ENCODE measurements at places on chromosomes 16 and 17. TPM values are rescaled to one million over a fixed set of nuclear protein-coding genes. Genes with fewer than 3 reads are reported as not detected.

GRCh38 chr17:37373530-37374159, 2.1 kb upstream of the C17orf78 start:
- H3K4me3 ChIP-seq, result no peak overlapping the region
- H3K4me1 ChIP-seq, result no peaks in the 10 kb centered on the region
- H3K36me3 ChIP-seq, result no peaks in the 10 kb centered on the region
- no peaks in the 10 kb centered on the region for H3K27me3 ChIP-seq
- DNase-seq, result no peak

GRCh38 chr16:68343137-68343536, 32.3 kb downstream of the PRMT7 start:
- H3K27ac ChIP-seq, result no peak overlapping the region
- peaks cover 100% of the 10 kb centered on the region for H3K36me3 ChIP-seq
- no peak overlapping the region for H3K4me3 ChIP-seq

GRCh38 chr16:3992297-3993051, 112.0 kb upstream of the CREBBP start:
- no peak overlapping the region for H3K27ac ChIP-seq
- H3K4me1 ChIP-seq, result no peaks in the 10 kb centered on the region
- H3K4me3 ChIP-seq, result no peak overlapping the region
- no peaks in the 10 kb centered on the region for H3K27me3 ChIP-seq
- H3K36me3 ChIP-seq, result no peaks in the 10 kb centered on the region
- no peak for DNase-seq

HSD3B7 gene
- 18.6 TPM for total RNA-seq

- no peaks in the 10 kb centered on the region for H3K4me1 ChIP-seq
- H3K27ac ChIP-seq, result no peak overlapping the region
- H3K27me3 ChIP-seq, result no peaks in the 10 kb centered on the region
- H3K36me3 ChIP-seq, result no peaks in the 10 kb centered on the region
- no peak overlapping the region for H3K4me3 ChIP-seq
Measured at GRCh38 chr17:53950207-53950857, 127.6 kb downstream of the KIF2B start.

USB1 gene
- 35.0 TPM for total RNA-seq

- peaks cover 41% of the 10 kb centered on the region for H3K36me3 ChIP-seq
- DNase-seq, result no peak
- peaks cover 6% of the 10 kb centered on the region for H3K4me1 ChIP-seq
- no peak overlapping the region for H3K27ac ChIP-seq
- no peak overlapping the region for H3K4me3 ChIP-seq
Measured at GRCh38 chr16:19497176-19497575, 24.7 kb downstream of the GDE1 start.

DNA sequence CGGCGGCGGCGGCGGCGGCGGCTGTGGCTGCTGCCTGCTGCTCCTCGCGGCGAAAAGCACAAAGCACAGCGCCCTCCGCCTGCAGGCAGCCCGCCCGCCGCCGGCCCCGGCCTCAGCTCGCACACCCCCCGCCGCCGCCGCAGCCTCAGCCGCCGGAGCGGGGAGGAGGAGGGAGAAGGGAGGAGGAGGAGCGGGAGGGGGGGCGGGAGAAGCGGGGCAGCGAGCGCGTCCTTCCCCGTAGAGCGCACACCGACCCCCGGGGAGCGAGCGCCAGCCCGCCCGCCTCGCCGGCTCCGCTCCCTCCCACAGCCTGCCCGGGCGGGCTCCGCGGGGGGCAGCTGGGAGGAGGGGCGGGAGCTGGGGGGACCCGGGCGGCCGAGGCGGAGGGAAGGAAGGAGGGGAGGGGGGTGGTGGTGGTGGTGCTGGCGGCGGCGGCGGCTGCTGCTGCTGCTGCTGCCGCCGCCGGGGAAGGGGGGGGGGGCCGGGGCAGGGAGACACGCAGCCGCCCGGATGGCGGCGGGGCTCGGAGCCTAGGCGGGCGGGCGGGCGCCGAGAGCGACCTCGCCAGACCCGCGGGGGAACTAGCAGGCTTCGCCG, at the start of gene UBTF:
TSS of gene UBTF (minus strand) at position 60 of the 597 bp plus-strand sequence. CDS start 1,446 bp downstream, outside the sequence.
- H3K27ac ChIP-seq, result peak within 1 kb of the TSS; percentile 99
- peak within 1 kb of the TSS; percentile 84 for H3K4me3 ChIP-seq
- peak; percentile 96 for DNase-seq
- no peaks in the 10 kb centered on the region for H3K27me3 ChIP-seq
- peaks cover 30% of the 10 kb centered on the region for H3K36me3 ChIP-seq

IL17C gene
- total RNA-seq, result not detected

DNA sequence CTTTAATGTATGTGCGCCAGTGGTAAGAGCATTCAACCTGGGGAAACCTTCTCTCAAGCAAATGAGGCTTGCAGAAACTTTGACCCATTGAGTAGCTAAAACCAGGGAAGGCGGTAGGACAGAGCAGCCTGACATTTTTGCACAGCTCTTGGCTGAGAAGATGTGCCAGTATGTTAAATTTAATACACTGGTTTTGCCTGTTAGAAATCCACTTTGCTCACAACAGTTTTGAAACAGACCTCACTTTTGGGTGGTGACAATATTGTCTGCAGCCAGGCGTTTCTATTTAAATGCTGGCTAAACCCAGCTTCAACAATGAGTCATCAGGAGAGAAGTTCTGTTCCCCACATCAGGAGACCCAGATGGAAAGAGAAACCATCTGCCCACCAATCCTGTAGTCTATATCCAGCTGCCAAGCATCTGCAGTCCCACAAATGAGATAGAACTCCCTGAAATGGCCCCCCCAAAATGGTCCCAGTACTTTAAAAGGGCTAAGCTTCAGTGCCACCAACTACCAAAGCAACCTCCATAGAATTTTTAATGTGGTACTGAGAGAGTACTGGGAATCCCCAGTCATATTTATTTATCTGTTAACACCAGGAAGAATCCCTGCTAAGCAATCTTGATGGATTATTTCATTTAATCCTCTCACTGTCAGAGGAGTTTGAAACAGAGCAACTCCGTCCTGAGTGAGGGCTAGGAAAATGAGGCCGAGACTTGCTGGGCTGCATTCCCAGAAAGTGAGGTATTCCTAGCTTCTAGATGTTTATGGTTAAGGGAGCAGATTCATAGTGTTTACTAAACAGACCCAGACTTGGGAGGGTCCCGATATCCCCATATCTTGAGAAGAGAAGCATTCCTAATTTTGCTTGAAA, 29.0 kb upstream of the CLEC3A start:
- H3K4me1 ChIP-seq, result no peaks in the 10 kb centered on the region
- H3K27me3 ChIP-seq, result peaks cover 5% of the 10 kb centered on the region
- no peak overlapping the region for H3K27ac ChIP-seq
- H3K4me3 ChIP-seq, result no peak overlapping the region

- H3K27me3 ChIP-seq, result no peaks in the 10 kb centered on the region
- H3K36me3 ChIP-seq, result no peaks in the 10 kb centered on the region
- no peak overlapping the region for H3K4me3 ChIP-seq
Measured at GRCh38 chr17:14921936-14922335, 343.2 kb downstream of the PMP22 start.

DNA sequence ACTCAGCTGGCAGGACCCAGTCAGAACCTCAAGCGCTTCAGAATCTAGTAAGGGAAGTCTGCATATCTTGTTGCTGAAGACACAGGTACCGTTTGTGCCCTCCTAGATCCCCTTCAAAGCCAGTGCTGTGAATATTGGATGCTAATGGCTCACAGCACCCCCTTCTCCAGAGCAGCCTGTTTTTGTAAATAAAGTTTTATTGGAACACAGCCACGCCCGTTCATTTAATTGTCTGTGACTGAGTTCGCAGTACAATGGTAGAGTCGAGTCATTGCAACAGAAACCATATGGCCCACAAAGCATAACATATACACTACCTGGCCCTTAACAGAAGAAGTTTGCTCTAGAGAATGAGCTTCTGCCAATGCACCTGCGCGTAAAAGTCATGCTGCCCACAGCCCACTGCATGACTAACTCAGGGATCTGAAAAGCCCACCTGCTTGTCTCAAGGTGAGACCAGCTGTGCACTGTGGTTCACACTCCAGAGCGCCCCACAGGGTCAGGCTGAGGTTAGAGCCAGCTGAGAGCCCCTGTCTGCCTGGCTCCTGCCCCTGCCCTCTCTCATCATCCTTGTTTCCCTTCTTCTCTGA, 48.8 kb downstream of the AIPL1 start:
- no peak overlapping the region for H3K4me3 ChIP-seq
- no peaks in the 10 kb centered on the region for H3K27me3 ChIP-seq
- H3K36me3 ChIP-seq, result no peaks in the 10 kb centered on the region
- DNase-seq, result no peak

DNA sequence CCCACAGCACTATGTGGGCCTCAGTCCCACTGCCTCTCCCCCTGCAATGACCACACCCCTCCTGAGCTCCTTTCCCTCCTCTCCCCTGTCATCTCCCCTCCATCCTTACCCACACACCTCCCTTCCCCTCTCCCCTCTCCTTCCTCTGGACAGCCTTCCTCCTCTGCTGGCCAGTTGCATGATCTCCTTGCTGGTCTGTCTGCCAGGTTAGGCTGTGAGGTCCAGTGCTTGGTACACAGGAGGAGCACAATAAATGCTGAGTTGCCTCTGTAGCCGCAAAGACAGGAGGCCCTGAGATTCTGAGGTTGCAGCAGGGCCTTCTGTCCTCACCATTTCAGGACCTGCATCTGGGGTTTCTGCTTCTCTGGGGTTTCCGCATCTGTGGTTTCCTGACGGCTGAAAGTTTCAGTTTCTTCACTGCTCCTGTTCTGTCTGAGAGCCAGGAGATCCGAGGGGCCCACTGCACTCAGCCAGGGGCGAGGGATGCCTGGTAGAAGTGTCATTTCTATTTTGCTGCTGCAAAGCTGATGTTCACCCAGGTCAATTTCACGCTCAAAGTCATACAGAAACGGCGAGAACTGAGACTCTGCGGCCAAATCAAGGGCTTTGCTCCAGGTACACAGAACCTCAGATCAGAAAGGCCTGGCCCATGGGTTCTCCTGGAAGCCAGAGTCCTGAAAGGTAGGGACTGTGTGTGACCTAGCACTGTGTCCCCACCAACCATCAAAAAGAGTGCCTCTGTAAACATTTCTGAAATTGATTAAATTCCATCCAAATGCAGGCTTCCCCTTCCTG, 4.6 kb upstream of the SLC12A3 start:
- no peaks in the 10 kb centered on the region for H3K36me3 ChIP-seq
- H3K4me1 ChIP-seq, result peaks cover 48% of the 10 kb centered on the region
- H3K27ac ChIP-seq, result peak overlapping the region; percentile 85
- H3K4me3 ChIP-seq, result no peak overlapping the region
- no peaks in the 10 kb centered on the region for H3K27me3 ChIP-seq

DNA sequence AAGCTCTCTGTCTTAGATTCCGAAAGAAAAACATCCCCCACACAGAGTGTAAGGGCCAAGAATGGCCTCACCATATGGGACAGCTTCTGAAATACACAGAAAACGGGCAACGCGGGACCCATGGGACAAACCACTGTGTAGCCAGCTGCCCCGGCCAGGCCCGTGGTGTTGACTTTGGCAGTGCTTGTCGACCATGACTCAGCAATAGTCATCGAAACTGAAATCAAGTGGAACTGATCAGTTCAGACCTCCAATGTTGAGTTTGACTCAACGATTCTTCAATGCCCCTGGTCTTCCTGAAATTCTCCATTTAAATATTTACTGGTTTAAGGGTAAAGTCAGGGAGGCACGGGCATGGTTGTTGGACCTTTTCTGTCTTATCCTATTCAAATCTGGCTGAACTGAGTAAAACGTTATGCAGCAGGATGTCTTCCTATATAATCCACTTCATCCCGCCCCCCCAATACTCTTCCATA, 27.5 kb downstream of the ZFHX3 start:
- no peak overlapping the region for H3K4me3 ChIP-seq
- no peaks in the 10 kb centered on the region for H3K27me3 ChIP-seq
- no peak overlapping the region for H3K27ac ChIP-seq
- H3K36me3 ChIP-seq, result no peaks in the 10 kb centered on the region
- DNase-seq, result no peak

PKMYT1 gene
- total RNA-seq, result 5.6 TPM

GRCh38 chr16:80202831-80203413, 337.9 kb upstream of the DYNLRB2 start:
- no peaks in the 10 kb centered on the region for H3K36me3 ChIP-seq
- H3K27me3 ChIP-seq, result peaks cover 15% of the 10 kb centered on the region
- no peak overlapping the region for H3K27ac ChIP-seq
- DNase-seq, result no peak

DNA sequence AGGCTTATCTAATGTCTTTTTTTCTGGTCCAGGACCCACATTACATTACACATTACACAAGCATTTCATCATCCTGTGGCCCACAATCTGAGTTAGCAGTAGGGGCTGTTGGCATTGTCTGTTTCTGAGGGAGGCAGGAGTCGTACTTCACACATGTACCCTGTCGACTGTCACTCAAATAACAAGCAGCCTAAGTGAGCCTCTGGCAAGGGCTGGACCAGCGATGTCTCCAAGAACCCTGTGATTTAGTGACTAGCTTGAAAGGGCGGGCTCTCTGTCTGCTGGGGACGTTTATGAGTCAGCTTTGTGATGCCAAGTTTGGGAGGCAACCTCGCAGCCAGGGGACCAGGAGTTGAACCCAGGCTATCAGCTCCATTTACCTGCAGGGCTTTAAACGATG, 251.4 kb downstream of the HS3ST3B1 start:
- DNase-seq, result no peak
- H3K4me3 ChIP-seq, result no peak overlapping the region
- no peaks in the 10 kb centered on the region for H3K36me3 ChIP-seq
- H3K27ac ChIP-seq, result no peak overlapping the region

DNA sequence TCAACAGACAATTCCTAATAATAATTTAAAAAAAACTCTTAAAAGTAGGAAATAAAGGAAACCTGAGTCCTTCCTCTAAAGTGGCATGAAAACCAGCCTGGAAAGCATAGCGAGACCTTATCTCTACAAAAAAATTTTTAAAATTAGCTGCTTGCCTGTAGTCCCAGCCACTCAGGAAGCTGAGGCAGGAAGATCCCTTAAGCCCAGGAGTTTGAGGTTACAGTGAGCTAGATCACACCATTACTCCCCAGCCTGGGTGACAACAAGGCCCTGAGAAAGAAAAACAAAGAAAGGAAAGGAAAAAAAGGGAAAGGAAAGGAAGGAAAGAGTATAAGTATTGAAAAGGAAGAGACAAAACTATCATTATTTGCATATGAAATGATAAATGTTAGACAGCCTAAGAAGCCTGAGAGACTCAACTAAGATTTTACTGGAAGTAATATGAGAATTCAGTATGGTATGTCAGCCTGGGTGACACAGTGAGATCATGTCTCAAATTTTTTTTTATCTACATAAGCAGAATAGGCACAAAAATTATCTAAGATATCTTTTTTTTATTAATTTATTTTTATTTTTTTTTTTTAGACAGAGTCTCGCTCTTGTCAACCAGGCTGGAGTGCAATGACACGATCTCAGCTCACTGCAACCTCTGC, 113.0 kb downstream of the GOSR1 start:
- H3K4me3 ChIP-seq, result no peak overlapping the region
- no peak for DNase-seq
- no peaks in the 10 kb centered on the region for H3K4me1 ChIP-seq
- no peak overlapping the region for H3K27ac ChIP-seq
- H3K36me3 ChIP-seq, result no peaks in the 10 kb centered on the region

CFAP52 gene
- not detected for total RNA-seq

CHMP6 gene
- 31.5 TPM for total RNA-seq

- no peaks in the 10 kb centered on the region for H3K36me3 ChIP-seq
- no peak for DNase-seq
- H3K27ac ChIP-seq, result no peak overlapping the region
- H3K4me1 ChIP-seq, result no peaks in the 10 kb centered on the region
- no peak overlapping the region for H3K4me3 ChIP-seq
Measured at GRCh38 chr16:12609937-12610699, 193.6 kb downstream of the CPPED1 start.

NKIRAS2 gene
- total RNA-seq, result 38.8 TPM

Measured in spleen (tissue), 13 donors.